Upper lobe of right lung (tissue), 1 donor: ENCODE measurements at places on chromosomes 2 and 18. TPM values are rescaled to one million over a fixed set of nuclear protein-coding genes. Genes with fewer than 3 reads are reported as not detected.

CDH20 gene
- total RNA-seq = 0.35 TPM

UGT1A3 gene
- not detected for total RNA-seq

SERPINB2 gene
- 0.38 TPM for total RNA-seq

AQP12B gene
- not detected for total RNA-seq

PIEZO2 gene
- total RNA-seq = 20.4 TPM

STK36 gene
- 35.2 TPM for total RNA-seq

CEP68 gene
- 16.0 TPM for total RNA-seq

IL1RN gene
- total RNA-seq = 41.7 TPM

ALK gene
- total RNA-seq = not detected

FHOD3 gene
- 1.9 TPM for total RNA-seq

RAX gene
- not detected for total RNA-seq

TBC1D8 gene
- total RNA-seq = 19.9 TPM

EVA1A gene
- total RNA-seq = 41.9 TPM

PRSS56 gene
- total RNA-seq = not detected

EVX2 gene
- not detected for total RNA-seq

AOX1 gene
- 24.3 TPM for total RNA-seq

KCNIP3 gene
- 3.0 TPM for total RNA-seq

HDAC4 gene
- 44.1 TPM for total RNA-seq

GRCh38 chr18:33099626-33100025, 326.8 kb upstream of the KLHL14 start:
- H3K36me3 ChIP-seq = no peaks in the 10 kb centered on the region
- H3K27ac ChIP-seq = no peak overlapping the region
- H3K4me1 ChIP-seq = no peaks in the 10 kb centered on the region
- DNase-seq = no peak
- no peaks in the 10 kb centered on the region for H3K27me3 ChIP-seq

DNA sequence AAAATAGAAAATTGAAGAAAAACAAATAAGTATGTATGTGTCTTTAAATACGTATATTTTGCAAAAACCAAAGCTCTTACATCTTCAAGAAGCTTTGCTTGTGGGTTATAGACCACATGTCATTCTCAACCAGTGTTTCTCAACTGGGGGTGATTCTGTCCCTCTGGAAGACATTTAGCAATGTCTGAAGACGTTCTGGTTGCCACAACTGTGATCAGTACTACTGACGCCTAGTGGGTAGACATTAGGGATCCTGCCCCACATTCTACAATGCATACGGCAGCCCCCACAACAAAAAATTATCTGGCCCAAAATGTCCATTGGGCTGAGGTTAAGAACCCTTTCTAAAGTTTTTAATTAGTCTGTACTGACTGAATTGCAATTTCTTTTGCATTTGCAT, 48.4 kb downstream of the UNC50 start:
- DNase-seq = no peak
- H3K36me3 ChIP-seq = peaks cover 11% of the 10 kb centered on the region
- no peaks in the 10 kb centered on the region for H3K4me1 ChIP-seq
- H3K27me3 ChIP-seq = no peaks in the 10 kb centered on the region

- H3K4me1 ChIP-seq = peaks cover 31% of the 10 kb centered on the region
- no peak overlapping the region for H3K27ac ChIP-seq
- H3K4me3 ChIP-seq = no peak overlapping the region
- no peaks in the 10 kb centered on the region for H3K27me3 ChIP-seq
Observed at GRCh38 chr2:86186431-86186830, 8.8 kb downstream of the IMMT start.

- no peaks in the 10 kb centered on the region for H3K4me1 ChIP-seq
- H3K4me3 ChIP-seq = no peak overlapping the region
- DNase-seq = no peak
- no peak overlapping the region for H3K27ac ChIP-seq
- H3K27me3 ChIP-seq = no peaks in the 10 kb centered on the region
Observed at GRCh38 chr2:210730672-210731071, 174.3 kb downstream of the CPS1 start.

DNA sequence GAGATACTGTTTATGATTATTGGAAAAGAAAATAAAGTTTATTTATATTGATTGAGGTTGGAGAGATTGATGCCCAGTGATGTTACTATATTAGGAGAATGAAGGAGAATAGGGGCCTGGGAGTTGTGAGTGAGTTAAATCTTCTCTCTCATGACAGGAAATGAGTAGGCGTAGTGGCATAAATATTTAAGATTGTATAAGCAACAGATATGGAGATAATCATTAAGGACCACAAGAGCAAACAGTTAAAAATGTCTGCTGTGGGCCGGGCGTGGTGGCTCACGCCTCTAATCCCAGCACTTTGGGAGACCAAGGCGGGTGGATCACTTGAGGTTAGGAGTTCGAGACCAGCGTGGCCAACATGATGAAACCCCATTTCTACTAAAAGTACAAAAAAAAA, 62.7 kb downstream of the PTRHD1 start:
- no peak overlapping the region for H3K4me3 ChIP-seq
- H3K36me3 ChIP-seq = peaks cover 27% of the 10 kb centered on the region
- no peaks in the 10 kb centered on the region for H3K27me3 ChIP-seq
- no peaks in the 10 kb centered on the region for H3K4me1 ChIP-seq
- DNase-seq = no peak
- H3K27ac ChIP-seq = no peak overlapping the region

DNA sequence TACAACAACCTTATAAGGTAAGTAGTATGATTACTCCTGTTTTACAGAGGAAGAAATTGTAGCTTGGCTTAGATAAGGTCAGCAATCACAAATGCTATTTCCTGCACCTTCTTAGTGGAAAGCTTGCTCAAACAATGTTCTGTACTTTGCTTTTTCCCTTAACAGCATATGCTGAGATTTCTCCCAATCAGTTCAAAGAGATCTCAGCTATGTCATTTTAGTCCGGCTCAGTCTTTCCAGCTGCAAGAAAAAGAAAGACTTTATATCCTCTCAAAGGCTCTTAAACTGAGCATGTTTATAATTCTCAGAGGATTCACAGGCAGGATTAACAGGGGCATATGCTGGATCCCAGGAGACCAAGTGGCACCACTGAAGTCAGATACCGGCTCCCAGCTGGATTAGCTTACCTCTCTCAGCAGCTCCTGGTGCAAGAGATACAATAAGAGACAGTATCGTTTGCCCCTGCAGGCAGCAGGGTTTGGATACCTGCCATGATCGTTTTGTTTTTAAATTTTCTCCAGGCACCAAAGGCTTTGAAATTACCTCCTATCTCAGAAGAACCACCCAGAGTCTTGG, 29.5 kb downstream of the KIAA2012 start:
- no peaks in the 10 kb centered on the region for H3K4me1 ChIP-seq
- H3K36me3 ChIP-seq = no peaks in the 10 kb centered on the region
- no peak overlapping the region for H3K4me3 ChIP-seq
- DNase-seq = no peak

GRCh38 chr2:46067501-46068305, 229.5 kb upstream of the EPAS1 start:
- no peaks in the 10 kb centered on the region for H3K36me3 ChIP-seq
- DNase-seq = no peak
- H3K4me3 ChIP-seq = no peak overlapping the region
- no peaks in the 10 kb centered on the region for H3K27me3 ChIP-seq

GRCh38 chr2:238527565-238527964, 100.8 kb downstream of the ASB1 start:
- no peaks in the 10 kb centered on the region for H3K4me1 ChIP-seq
- no peak for DNase-seq
- no peaks in the 10 kb centered on the region for H3K36me3 ChIP-seq
- no peak overlapping the region for H3K27ac ChIP-seq

DNA sequence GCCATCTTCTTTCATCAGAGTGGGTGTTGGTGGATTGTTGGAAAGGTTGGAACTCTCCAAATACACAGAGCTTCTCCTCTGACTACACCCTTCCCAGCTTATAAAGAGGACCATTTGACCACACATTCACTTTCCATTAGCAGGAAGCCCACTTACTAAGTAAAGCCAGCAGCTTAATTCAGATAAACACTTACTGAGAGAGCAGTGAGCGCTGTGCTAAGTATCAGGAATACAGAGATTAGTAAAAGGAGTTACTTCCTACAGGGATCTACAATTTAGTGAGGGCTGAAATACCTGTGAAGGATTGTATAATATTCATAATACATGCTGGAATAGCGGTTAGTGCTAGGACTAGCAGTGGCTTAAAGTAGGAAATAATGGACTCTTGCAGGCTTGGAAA, 343.0 kb downstream of the NYAP2 start:
- H3K36me3 ChIP-seq = no peaks in the 10 kb centered on the region

GRCh38 chr2:185502351-185502750, 236.3 kb upstream of the FSIP2 start:
- H3K4me1 ChIP-seq = no peaks in the 10 kb centered on the region
- no peaks in the 10 kb centered on the region for H3K27me3 ChIP-seq
- no peak for DNase-seq
- no peak overlapping the region for H3K4me3 ChIP-seq

- H3K4me1 ChIP-seq = no peaks in the 10 kb centered on the region
- no peak overlapping the region for H3K4me3 ChIP-seq
- H3K27me3 ChIP-seq = no peaks in the 10 kb centered on the region
- no peak for DNase-seq
Observed at GRCh38 chr2:125679903-125680302, 976.1 kb upstream of the GYPC start.

DNA sequence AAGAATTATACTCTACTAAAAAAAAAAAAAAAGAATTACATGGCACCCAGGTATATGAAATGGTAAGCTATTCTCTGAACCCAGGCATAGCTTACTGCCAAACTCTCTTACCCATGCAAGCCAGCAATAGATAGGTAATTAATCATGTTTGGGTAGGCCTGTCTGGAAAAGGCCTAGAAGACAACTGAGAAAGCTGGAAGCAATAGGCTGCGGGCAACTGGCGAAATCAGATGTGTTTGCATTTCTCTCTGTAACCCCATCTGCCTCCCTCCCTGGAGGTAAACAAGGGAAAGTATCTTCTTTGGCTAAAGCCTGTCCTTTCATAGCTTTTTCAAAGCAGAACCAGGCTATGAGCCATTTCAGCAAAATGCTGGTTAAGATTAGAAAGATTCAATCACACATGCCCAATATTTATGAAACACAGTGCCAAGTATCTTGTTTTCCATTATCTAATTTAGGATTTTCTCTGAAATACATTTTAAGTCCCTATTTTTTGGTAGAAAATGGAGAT, 934.8 kb upstream of the DDX18 start:
- H3K4me1 ChIP-seq = no peaks in the 10 kb centered on the region
- H3K4me3 ChIP-seq = no peak overlapping the region
- H3K27me3 ChIP-seq = no peaks in the 10 kb centered on the region
- no peaks in the 10 kb centered on the region for H3K36me3 ChIP-seq

- no peak overlapping the region for H3K27ac ChIP-seq
- H3K4me3 ChIP-seq = no peak overlapping the region
- DNase-seq = no peak
Observed at GRCh38 chr18:47899107-47899840, 31.2 kb downstream of the SMAD2 start.

GRCh38 chr2:120831891-120832290, 96.2 kb downstream of the GLI2 start:
- H3K27me3 ChIP-seq = no peaks in the 10 kb centered on the region
- no peaks in the 10 kb centered on the region for H3K4me1 ChIP-seq

GRCh38 chr2:142825861-142826260, 51.6 kb upstream of the KYNU start:
- no peaks in the 10 kb centered on the region for H3K27me3 ChIP-seq
- no peak overlapping the region for H3K27ac ChIP-seq
- H3K4me1 ChIP-seq = no peaks in the 10 kb centered on the region

- H3K4me3 ChIP-seq = no peak overlapping the region
- H3K36me3 ChIP-seq = no peaks in the 10 kb centered on the region
- no peak for DNase-seq
- no peak overlapping the region for H3K27ac ChIP-seq
- H3K4me1 ChIP-seq = no peaks in the 10 kb centered on the region
Observed at GRCh38 chr2:162215162-162215561, 28.1 kb downstream of the FAP start.

- H3K27ac ChIP-seq = no peak overlapping the region
- no peaks in the 10 kb centered on the region for H3K36me3 ChIP-seq
- H3K4me1 ChIP-seq = no peaks in the 10 kb centered on the region
- no peaks in the 10 kb centered on the region for H3K27me3 ChIP-seq
Observed at GRCh38 chr2:79327460-79327859, 167.9 kb upstream of the REG3A start.

DNA sequence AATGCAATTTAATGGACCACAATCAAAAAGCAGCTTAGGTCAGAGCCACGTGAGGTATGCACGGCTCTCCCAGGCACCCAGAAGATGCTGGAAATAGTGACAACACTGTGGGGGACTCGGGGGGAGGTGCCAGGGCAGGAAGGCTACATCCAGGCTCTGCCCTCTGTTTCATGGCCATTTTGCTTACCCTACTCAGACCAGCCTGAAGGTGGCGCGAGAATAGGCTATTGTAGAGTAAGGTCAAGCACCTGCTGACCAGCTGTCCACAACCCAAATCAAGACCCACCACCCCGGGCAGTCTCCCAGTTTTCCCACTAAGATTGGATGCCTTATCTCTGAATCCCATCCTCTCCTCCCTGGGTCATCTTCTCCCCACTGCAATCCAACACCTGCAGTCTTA, 115.7 kb downstream of the VIT start:
- no peak overlapping the region for H3K4me3 ChIP-seq
- no peaks in the 10 kb centered on the region for H3K36me3 ChIP-seq
- no peaks in the 10 kb centered on the region for H3K27me3 ChIP-seq
- H3K27ac ChIP-seq = no peak overlapping the region

GRCh38 chr18:3037423-3037915, 24.5 kb upstream of the LPIN2 start:
- DNase-seq = no peak
- H3K27me3 ChIP-seq = no peaks in the 10 kb centered on the region
- no peaks in the 10 kb centered on the region for H3K36me3 ChIP-seq
- peaks cover 4% of the 10 kb centered on the region for H3K4me1 ChIP-seq

GRCh38 chr2:100563407-100564247, 834 bp downstream of the PDCL3 start:
- no peaks in the 10 kb centered on the region for H3K27me3 ChIP-seq
- peaks cover 16% of the 10 kb centered on the region for H3K36me3 ChIP-seq
- peak overlapping the region; percentile 80 for H3K4me3 ChIP-seq
- peak overlapping the region; percentile 91 for H3K27ac ChIP-seq
- H3K4me1 ChIP-seq = peaks cover 12% of the 10 kb centered on the region

GRCh38 chr18:3875376-3875775, 425.4 kb downstream of the TGIF1 start:
- H3K4me3 ChIP-seq = no peak overlapping the region
- DNase-seq = no peak
- no peak overlapping the region for H3K27ac ChIP-seq
- H3K4me1 ChIP-seq = peaks cover 6% of the 10 kb centered on the region
- no peaks in the 10 kb centered on the region for H3K27me3 ChIP-seq

DNA sequence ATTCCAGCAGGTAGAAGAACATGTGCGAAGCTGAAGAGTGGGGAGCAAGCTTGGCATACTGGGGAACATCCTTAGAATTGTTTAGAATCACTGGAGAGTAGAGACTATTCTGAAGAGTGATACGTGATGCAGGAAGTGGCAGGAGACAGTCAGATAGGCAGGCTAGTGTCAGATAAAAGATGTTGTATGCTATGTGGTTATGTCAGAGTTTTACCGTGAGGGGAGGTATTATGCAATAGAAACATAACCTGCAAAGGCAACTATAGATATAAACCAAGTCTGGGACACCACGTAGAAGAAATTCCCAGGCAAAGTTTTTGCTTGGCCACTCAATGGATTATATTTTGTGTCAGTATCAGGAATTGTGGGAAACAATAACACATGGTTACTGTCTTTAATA, 62.0 kb upstream of the ZSWIM2 start:
- no peaks in the 10 kb centered on the region for H3K4me1 ChIP-seq
- H3K27ac ChIP-seq = no peak overlapping the region
- H3K27me3 ChIP-seq = no peaks in the 10 kb centered on the region
- no peak for DNase-seq

- DNase-seq = no peak
- H3K4me3 ChIP-seq = no peak overlapping the region
- H3K27me3 ChIP-seq = no peaks in the 10 kb centered on the region
- peaks cover 3% of the 10 kb centered on the region for H3K4me1 ChIP-seq
Observed at GRCh38 chr18:45557287-45557686, 58.0 kb upstream of the SLC14A2 start.

- peaks cover 5% of the 10 kb centered on the region for H3K4me1 ChIP-seq
- H3K36me3 ChIP-seq = no peaks in the 10 kb centered on the region
Observed at GRCh38 chr2:24121469-24121868, 1.7 kb downstream of the PFN4 start.
